ENCODE measurements at places on chromosomes 11 and 22.

- no peak for DNase-seq
Observed at GRCh38 chr11:132531921-132532320, 1000.4 kb downstream of the OPCML start.

- no peak for DNase-seq
Observed at GRCh38 chr22:31295831-31296657, 3.8 kb upstream of the PIK3IP1 start.

GRCh38 chr22:45833613-45834012, 143.3 kb downstream of the WNT7B start:
- no peak for DNase-seq

GRCh38 chr22:49340406-49340805, 487.3 kb downstream of the BRD1 start:
- no peak for DNase-seq

DNA sequence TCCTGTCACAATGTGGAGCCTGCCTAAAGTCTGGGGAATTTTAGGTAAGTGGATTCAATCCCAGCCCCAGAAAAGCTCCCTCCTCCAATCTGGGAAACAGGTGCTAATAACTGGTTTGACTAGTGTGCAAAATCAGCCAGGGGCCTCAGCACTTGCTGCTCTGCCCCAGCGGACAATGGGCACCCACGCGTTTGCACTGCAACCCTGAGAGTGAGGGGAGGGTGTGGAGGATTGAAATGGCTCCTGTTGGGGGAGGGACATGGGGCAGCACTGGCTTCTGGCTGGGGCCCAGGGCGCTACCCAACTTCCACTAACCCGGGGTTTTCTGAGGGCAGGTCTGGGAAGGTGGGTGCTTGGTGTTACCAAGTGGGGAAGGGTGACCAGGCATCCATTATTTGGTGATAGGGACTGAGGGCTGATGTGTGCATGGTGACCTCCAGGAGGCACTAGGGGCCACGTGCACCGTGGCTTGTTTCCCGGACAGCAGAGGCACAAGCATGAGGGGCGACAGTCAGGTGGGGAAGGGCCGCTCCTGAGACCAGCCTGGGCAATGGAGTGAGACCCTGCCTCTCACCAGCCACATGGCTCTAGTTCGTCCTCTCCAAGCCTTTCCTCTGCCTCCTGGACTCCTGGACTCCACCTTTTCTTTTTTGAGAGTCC, 4.3 kb upstream of the PNPLA5 start:
- no peak for DNase-seq

DNA sequence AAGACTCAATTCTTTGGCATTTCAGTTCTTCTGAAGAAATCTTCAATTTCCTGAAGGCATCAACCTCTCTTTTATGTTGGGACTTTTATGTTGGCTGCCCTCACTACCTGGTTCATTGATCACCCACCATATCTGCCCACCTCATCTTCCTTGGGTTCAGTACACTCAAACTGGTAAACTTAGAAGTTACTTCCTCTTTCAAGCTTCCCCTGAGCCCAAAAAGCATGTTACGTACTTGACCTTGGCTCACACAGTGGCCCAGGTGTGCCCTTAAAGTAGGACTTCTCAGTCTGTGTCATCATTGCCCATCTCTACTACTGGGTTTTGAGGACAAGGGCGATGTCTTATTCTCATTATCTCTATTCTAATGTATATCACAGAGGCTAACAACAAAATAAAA, 86.1 kb downstream of the GRIA4 start:
- DNase-seq, result no peak

DNA sequence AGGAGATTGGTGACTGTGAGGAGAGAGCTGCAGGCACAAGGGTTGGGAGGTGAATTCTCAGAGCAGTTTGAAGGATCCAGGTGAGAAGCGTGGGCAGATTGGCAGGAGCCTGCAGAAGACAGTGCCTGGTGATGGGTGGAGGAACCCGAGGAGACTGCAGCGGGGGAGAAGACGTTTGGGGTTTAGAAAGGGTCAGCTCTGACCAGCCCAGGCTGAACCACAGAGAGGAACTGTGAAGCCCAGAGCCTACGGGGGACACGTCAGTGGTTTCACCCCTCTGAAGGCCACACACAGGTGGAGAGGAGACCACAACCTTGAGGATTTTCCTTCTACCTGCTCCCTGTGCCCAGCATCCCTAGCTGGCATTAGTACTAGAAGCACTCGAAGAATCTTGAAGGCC, 154.8 kb upstream of the TBCEL start:
- no peak for DNase-seq

GRCh38 chr11:7677071-7677470, 3.8 kb upstream of the CYB5R2 start:
- DNase-seq, result no peak

Measured in activated CD8-positive, alpha-beta memory T cell treated with anti-CD3 and anti-CD28 coated beads, Interleukin-2, amount 50 U/mL, for 4 hours (primary cell).